ENCODE measurements at places on chromosomes 4 and X.

- H3K27me3 ChIP-seq = no peaks in the 10 kb centered on the region
- no peak overlapping the region for H3K4me3 ChIP-seq
- DNase-seq = peak; percentile 46
- H3K4me1 ChIP-seq = peaks cover 9% of the 10 kb centered on the region
- no peaks in the 10 kb centered on the region for H3K36me3 ChIP-seq
- no peak overlapping the region for H3K27ac ChIP-seq
These were observed 163.4 kb downstream of the AREG start for GRCh38 chr4:74608151-74608949.

DNA sequence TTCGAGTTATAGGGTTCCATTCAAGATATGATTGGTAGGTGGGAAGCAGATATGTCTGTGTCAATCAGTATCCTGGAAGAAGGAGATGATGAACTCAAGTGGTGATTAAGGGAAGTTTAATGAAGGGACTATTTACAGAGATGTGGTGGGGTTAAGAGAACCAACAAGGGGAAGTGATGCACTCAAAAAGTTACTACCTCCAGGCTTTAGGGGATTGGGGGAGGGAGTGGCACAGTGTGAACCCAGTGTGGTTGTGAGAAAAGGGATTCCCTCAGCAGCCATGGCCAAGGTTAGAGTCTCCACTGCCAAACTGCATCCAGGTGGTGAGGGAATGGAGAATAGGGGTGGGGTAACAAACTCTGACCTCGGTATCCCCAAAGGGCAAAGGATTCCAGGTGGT lies 27.9 kb downstream of the PKD2 start:
- H3K4me3 ChIP-seq = no peak overlapping the region
- no peak overlapping the region for H3K27ac ChIP-seq
- H3K4me1 ChIP-seq = no peaks in the 10 kb centered on the region
- peaks cover 32% of the 10 kb centered on the region for H3K36me3 ChIP-seq
- H3K27me3 ChIP-seq = no peaks in the 10 kb centered on the region

DNA sequence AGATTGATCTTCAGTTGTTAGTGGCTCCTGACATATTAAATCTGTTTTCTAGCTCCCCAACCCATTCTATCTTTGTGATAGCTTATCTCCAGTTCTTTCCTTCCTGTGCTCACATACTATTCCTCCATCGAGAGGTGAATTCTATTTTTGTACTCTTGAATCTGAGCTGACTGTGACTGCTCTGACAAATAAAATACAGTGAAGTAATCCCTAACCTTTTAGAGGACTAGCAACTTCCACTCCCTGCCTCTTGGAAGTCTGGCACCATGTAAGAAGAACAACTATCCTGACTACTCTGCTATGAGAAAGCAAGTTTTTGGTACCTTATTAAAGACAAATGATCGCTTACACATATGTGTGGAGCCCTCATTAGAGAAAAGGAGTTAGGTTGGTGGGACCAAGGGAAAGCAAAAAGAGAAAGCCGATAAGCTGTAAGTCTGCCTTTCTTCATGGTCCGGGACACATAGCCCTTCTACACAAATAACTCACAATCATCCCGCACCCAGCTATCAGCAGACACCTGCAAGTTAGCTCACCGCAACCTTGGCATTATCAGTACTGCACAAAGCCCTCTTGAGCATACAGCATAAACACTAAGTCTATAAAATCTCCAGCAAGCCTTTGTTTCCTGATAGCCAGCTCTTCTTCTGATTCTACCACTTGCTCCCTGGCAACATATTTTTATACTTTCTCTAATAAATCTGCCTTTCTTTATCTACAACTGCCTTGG lies 13.5 kb upstream of the PPM1K start:
- no peak overlapping the region for H3K4me3 ChIP-seq
- H3K27me3 ChIP-seq = no peaks in the 10 kb centered on the region
- peak; percentile 44 for DNase-seq
- peaks cover 38% of the 10 kb centered on the region for H3K4me1 ChIP-seq
- H3K27ac ChIP-seq = peak overlapping the region; percentile 95
- no peaks in the 10 kb centered on the region for H3K36me3 ChIP-seq

DNA sequence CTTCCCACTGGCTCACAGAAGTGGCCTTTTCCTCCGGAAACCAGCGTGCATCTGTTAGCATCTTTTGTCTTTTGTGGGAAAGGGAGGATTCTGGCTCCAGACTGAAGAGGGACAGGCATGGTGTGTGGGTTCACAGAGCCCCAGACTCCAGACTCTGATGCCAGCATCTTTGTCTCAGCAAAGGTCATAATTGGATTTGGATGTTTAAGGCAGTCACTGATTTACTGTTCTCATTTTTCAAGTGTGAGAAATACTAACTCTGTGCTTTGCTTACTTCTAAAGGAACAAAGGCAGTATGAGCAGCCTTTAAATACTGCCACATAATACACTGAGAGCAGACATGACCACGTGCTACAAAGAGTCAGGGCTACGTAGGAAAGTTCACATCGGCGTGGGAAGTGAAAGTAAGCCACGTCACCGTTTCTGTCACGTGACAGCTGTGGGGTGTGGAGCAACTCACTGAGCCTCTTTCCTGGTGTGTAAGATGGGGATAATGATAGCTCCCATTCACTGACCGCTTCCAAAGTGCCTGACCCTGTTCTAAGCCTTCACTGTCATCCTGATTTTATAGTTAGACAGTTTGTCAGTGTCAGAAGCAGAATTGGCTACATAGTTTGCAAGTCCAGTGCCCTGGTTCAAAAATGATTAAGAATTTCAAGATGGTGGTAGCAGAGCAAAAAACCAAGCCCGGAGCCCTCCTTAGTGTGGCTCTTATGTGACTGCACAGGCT lies 24.8 kb upstream of the TMSB4X start:
- H3K27ac ChIP-seq = no peak overlapping the region
- no peak overlapping the region for H3K4me3 ChIP-seq
- H3K27me3 ChIP-seq = no peaks in the 10 kb centered on the region
- H3K4me1 ChIP-seq = no peaks in the 10 kb centered on the region
- H3K36me3 ChIP-seq = no peaks in the 10 kb centered on the region

DNA sequence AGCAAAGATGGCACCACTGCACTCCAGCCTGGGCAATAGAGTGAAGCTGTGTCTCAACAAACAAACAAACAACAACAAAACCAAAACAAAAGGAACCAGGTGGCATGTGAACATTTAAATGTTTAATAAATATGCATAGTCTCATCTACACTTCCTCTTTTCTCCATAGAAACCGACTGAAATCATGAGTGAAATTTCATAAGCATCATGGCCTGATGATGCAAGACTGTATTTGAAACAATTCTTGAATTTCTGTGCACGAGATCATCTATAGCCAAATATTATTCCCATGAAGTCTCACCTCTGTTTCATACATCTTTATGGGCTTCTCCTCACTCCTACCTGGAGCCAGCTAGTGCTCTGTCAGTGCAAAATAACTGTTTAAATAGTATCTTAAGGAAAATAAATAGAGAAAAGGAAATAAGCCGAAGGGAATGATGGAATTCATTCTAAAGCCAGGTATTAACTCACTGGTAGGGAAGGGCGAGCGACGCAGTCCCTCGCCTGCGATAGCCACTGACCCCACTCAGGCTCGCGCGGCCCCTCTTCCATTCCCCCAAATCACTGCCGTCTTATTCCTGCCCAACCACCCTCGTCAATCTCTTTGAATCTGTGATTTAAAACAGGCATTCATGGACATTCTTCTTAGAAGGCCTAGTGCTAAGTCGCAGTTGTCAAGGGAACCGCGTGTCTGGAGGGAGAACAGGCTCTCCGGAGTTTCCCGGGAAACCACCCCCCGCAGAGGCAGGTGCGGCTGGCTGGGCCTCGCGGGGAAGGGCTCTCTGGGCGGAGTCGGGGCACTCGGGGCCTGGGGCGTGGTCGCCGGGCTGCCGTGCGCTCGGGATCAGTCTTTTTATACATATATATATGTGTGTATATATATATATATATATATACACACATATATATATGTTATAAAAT lies 52.4 kb upstream of the TRIM2 start:
- H3K4me3 ChIP-seq = peak overlapping the region; percentile 48
- peaks cover 11% of the 10 kb centered on the region for H3K27me3 ChIP-seq
- H3K4me1 ChIP-seq = peaks cover 7% of the 10 kb centered on the region

DNA sequence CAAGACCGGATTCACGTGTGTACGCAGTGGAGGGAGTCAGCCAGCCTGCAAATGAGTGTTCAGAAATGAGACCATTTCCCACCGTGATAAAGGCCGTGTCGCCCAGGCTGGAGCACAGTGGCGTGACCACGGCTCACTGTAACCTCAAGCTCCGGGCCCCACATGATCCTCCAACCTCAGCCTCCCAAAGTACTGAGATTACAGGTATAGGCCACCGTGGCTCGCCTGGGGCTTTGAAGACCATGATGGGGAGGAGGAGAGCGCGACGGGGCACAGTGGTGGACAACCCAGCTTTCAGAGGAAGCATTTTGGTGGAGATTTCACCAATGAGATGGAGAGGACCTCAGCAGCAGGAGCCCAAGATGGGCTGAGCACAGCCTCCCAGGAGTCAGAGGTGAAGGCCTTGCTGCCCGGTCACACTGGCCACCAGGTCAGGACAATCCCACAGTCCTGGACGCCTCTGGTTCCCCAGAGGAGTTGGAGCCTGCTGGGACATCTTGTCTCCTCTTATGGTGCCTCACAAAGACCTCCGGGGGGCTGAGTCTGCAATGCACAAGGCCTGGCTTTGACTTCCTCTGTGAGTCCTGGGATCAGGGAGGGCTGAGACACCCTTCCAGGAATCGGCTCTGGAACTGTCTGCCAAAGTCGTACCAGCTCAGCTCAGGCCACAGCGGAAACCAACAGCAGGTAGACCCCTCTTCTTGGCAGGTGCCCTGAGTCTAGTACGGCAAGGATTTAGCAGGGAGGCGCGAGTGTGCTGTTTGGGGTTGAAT lies 22.4 kb upstream of the MXD4 start:
- H3K27me3 ChIP-seq = no peaks in the 10 kb centered on the region
- no peaks in the 10 kb centered on the region for H3K36me3 ChIP-seq
- no peaks in the 10 kb centered on the region for H3K4me1 ChIP-seq
- no peak overlapping the region for H3K27ac ChIP-seq
- DNase-seq = no peak
- no peak overlapping the region for H3K4me3 ChIP-seq

GRCh38 chr4:185681604-185682003 lies 130.4 kb downstream of the SORBS2 start:
- H3K27ac ChIP-seq = peak overlapping the region; percentile 81
- no peaks in the 10 kb centered on the region for H3K27me3 ChIP-seq
- DNase-seq = no peak
- peaks cover 17% of the 10 kb centered on the region for H3K36me3 ChIP-seq

- peak; percentile 70 for DNase-seq
- peak overlapping the region; percentile 72 for H3K27ac ChIP-seq
- no peaks in the 10 kb centered on the region for H3K36me3 ChIP-seq
- no peaks in the 10 kb centered on the region for H3K27me3 ChIP-seq
- peaks cover 6% of the 10 kb centered on the region for H3K4me1 ChIP-seq
- H3K4me3 ChIP-seq = no peak overlapping the region
These were observed 1872.6 kb downstream of the ARAP2 start for GRCh38 chr4:34371676-34372075.

- H3K27me3 ChIP-seq = no peaks in the 10 kb centered on the region
- H3K4me1 ChIP-seq = peaks cover 3% of the 10 kb centered on the region
- no peak for DNase-seq
- peaks cover 3% of the 10 kb centered on the region for H3K36me3 ChIP-seq
- H3K27ac ChIP-seq = peak overlapping the region; percentile 40
These were observed 205.7 kb downstream of the CAMK2D start for GRCh38 chr4:113555868-113556267.

- peak; percentile 85 for DNase-seq
- no peaks in the 10 kb centered on the region for H3K36me3 ChIP-seq
- peaks cover 4% of the 10 kb centered on the region for H3K4me1 ChIP-seq
- no peak overlapping the region for H3K4me3 ChIP-seq
- H3K27ac ChIP-seq = no peak overlapping the region
These were observed 254.5 kb upstream of the RPS6KA3 start for GRCh38 chrX:20521222-20521621.

DNA sequence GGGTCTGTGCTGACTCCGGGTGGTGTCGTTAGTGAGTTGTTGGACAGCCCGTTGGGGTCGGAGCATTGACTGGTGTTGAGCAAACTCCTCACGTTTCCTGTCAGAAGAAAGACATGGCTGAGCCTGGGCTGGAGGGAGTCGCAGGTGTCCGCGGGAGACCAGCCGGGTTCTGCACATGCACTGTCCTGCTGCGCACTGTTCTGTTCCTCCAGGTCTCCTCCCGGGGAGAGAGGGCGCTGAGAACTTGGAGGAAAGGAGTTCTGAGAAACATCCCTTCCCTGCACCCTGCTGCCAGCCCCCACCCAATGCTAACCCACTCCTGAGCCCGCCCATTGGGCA lies 1.1 kb downstream of the ZNF141 start:
- peak overlapping the region; percentile 87 for H3K27ac ChIP-seq
- peak; percentile 6 for DNase-seq
- H3K27me3 ChIP-seq = no peaks in the 10 kb centered on the region
- H3K36me3 ChIP-seq = no peaks in the 10 kb centered on the region

- no peaks in the 10 kb centered on the region for H3K27me3 ChIP-seq
- no peaks in the 10 kb centered on the region for H3K4me1 ChIP-seq
- H3K4me3 ChIP-seq = no peak overlapping the region
These were observed 30.0 kb upstream of the PLAC1 start for GRCh38 chrX:134688031-134688823.

DNA sequence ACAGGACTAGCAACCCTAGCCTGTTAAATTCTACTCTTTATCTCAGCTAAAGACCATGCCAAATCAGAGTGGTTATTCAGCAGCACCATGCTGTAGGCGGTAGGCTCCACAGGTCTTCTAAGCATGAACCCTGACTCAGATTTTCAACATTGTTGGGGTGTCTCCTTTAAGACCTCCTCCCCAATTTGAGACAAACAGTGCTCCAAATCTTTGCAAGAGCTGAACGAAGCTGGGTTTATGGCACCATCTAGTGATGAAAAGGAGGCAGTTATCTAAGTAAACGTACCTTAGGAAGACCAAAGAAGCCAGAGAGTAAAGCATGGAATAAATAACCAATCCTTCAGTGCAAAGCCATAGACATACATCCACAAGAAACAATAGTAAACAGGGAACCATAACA lies 334.5 kb upstream of the SLC7A11 start:
- no peaks in the 10 kb centered on the region for H3K4me1 ChIP-seq
- no peak overlapping the region for H3K4me3 ChIP-seq
- no peak overlapping the region for H3K27ac ChIP-seq
- DNase-seq = peak; percentile 11
- H3K27me3 ChIP-seq = no peaks in the 10 kb centered on the region

DNA sequence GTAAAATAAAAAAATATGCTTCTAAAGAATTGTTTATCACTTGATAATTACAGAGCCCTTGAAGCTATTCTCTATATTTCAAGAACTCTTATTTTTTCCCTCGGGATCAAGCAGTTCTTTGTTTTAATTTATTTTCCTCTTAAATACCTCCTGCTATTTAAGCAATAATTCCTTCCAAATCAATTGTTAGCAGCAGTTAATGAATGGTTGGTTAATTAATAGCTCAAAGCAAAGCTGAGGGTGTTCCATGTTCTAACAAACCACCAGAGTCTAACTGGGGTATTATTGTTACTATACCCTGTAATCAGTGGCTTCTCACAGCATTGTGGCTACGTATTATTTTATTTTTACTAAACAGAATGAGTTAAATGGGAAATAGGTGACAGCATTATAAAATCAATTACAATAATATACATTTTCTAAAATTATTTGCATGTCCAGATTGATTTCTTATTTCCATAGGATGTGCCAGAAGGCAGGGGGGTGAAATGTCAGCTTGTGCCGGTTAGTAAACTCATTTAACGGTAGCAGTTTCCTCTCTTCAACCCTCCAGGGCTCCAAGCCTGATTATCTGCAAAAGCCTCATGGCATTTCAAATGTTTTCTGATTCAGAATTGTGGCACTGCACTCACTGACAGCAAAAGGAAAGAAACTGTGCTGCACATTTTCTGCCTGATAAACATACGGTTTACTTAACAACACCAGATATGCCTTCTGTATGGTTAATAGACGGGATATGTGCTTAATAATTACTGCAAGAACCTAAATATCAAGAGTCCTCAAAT lies 286.9 kb upstream of the EMCN start:
- no peak for DNase-seq
- no peaks in the 10 kb centered on the region for H3K36me3 ChIP-seq
- no peaks in the 10 kb centered on the region for H3K4me1 ChIP-seq
- no peaks in the 10 kb centered on the region for H3K27me3 ChIP-seq
